ENCODE measurements at places on chromosomes 1 and 21.

GRCh38 chr1:54121482-54122134, 31.2 kb downstream of the CDCP2 start:
- DNase-seq: peak; percentile 75

- DNase-seq: no peak
Measured at GRCh38 chr1:192491804-192492554, 83.6 kb upstream of the RGS1 start.

GRCh38 chr1:150005606-150006005, 4.9 kb downstream of the OTUD7B start:
- no peak for DNase-seq

DNA sequence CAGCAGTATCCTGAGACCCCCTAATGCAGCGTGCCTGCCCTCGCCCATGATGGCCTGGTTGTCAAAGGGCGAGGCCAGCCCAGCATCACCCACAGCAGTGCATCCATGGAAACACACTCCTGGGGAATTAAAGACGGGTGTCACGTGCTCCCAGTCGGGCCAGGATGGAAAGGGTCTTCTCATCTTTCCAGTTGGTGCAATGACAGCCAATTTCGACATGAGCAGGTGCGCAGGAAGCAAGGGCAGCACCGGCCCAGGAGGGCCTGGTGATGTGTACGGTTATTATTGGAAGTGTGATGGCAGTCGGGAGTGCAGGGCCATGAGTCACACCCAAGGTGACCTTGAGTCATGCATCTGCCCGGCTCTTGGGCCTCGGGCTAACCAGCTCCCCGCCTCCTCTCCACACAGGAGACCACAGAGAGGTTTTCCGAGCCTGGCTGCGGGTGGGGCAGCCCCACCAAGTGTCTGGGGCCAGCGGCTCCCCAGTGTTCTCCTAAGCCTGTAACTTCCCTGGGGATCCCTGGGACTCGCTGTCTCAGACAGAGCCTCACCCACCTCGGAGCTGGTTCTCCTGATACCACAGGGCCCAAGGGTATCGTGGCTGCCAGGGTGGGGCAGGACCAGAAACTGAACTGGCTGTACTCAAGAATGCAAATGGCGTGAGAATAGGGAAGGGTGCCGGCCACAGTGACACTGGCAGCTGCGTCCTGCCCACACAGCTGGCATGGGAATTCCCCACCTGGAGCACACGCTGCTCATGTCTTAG, 119.8 kb downstream of the SIK1 start:
- DNase-seq: peak; percentile 59

DNA sequence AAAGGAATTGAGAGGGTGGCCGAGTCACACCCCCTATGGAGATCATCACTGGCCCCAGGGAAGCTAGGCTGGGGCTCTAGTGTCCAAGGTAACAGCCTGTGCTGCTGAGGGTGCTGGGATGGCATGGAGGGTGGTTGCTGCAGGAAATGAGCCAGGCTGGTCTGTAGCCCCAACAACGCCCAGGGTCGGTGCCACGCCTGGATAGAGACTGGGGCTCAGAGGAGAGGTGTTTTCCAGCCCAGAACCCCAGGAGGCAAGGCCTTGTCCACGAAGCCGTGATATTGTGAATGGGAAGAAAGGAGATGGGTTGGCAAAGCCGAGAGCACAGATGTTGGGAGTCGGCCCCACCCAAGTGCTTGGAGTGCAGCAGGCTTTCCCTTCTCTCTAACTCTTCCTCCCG, 68.9 kb upstream of the ACTRT2 start:
- DNase-seq: no peak

DNA sequence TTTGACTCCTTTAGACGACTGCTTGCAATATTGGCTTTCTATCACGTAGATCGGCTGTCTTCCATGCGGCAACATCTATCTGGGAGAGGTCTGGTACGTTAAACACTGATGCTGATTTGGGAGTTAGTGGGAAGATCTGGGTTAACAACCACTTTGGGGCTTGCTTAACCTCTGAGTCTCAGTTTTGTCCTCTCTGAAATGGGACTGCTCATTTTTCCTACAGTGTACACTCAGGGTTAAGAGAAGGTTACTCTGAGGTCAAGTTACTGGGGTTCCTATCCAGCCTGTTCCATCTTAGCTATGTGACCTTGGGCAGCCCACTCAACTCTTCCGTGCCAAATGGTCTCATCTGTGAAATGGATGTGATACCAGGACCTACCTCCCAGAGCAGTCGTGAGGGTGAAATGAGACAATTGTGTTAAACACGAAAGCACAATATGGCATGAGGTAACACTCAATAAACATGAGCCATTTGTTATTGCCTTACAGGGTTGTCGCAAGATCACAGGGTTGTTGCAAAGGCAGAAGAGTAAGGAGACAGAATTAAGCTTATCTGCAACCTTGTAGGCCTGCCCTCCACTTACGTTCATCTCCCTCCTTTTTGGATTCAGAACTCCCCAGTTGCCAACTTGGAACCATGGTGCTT, 5.6 kb downstream of the ABCA4 start:
- no peak for DNase-seq

DNA sequence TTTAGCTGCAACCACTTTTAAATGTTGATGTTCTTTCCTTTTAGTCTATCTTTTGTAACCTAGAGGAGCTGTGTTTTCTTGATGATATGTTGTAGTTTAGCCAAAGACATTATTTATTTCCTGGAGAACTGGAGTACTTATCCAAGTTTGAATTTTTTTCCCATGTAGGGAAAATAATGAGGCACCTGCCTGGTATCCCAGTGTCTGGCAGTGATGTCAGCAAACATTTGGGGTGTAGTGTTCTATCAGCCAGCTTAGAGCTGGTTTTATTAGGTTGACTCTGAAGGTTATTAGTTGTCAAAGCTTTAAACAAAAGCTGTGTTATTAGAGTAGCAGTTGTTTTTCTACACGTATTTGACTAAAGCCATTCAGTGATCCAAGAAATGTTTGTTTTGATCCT, 3.2 kb downstream of the CTPS1 start:
- DNase-seq: no peak

DNA sequence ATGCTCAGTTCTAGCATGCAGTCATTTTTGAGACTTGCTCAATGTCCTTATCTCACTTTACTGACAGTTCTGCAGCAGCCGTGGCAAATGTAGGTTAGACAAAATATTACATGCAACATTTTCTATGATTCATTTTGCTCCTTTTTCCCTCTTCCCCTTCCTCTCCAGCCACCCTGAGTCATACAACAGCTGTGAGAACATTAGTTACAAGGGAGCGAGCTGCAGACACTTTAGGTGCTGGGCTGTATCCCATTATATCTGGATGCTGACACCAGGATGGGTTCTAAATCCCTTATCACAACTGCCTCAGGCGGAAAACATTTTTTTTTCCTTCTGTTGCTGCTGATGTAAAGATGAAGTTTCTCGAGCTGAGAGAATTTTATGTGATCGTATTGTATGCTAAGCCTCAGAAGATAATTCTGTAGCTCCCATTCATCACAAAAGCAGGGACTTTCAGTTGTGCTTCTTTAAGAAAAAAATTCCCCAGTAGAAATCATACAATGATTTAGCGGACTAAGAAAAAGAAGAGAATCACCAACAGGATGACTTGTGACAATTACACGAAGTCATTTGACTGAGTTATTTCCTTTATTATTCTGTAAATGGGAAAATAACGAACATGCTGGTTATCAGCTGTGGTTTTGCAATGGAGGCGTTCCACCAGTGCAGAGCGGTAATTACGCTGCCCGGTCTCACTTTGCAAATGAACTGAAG, 345.0 kb downstream of the DISC1 start:
- peak; percentile 71 for DNase-seq
